ENCODE measurements at places on chromosomes 11 and 22. TPM values are rescaled to one million over a fixed set of nuclear protein-coding genes. Genes with fewer than 3 reads are reported as not detected.

RIC3 gene
- 13.7 TPM for total RNA-seq

EFEMP2 gene
- 71.7 TPM for total RNA-seq

DNA sequence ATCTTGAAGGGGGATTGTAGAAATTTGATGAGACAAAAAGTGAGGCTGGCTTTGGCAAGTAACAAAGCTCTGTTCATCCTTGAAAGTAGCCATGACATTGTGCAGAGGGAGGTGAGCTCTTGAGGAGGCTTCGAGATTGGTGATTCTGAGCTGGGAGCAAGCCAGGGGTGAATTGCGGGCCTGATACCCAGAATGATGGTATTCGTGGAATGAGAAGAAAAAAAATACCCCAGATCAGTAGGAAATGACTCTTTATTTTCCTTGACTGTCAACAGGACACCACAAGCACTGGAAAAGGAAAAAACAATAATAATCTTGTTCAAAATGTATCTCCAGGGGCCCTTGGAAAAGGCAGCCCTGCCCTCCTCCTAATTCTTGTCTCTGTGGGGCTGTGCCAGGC is 62.7 kb downstream of the TSPAN18 start:
- no peak for DNase-seq
- no peaks in the 10 kb centered on the region for H3K27me3 ChIP-seq
- H3K36me3 ChIP-seq = no peaks in the 10 kb centered on the region
- no peak overlapping the region for H3K27ac ChIP-seq

DNA sequence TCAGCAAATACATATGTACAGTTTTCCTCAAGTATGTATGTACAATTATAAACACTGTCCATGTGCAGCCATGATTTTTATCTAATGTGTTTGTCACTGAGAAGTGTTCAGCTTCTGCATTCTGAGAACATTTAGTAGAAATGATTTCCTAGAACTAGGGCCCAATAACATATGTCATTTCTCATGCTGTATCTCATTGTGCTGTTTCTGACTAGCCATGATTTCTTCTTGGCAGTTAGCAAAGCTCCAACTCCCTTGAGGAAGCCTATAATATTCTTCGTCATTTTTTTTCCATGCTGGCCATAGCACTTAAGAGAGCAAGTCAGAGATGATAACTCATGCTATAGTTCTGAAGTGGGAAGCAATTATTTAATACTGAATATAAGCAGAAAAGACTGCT is 187.8 kb downstream of the DDX10 start:
- H3K36me3 ChIP-seq = no peaks in the 10 kb centered on the region
- no peaks in the 10 kb centered on the region for H3K4me1 ChIP-seq
- H3K27me3 ChIP-seq = no peaks in the 10 kb centered on the region
- DNase-seq = no peak

DNA sequence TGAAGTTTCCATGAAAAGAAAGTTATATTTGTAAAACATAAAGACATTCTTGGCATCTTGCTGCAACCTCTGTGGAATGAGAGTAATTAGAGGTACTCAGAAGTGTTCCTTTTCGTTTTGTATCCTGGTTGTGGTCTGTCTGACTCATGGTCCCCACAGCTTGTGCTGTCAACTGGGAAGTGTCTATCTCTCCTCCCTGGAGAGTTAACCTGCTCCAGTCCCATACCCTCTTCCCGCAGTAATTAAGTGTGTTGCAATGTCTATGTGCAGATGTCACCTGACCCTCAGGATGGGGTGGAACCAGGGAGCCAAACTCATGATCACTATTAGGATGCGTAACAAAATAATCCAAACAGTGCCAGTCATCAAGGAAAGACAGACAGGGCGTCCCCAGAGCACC is 23.0 kb upstream of the ZDHHC13 start:
- H3K4me1 ChIP-seq = no peaks in the 10 kb centered on the region
- H3K4me3 ChIP-seq = no peak overlapping the region
- H3K36me3 ChIP-seq = no peaks in the 10 kb centered on the region
- no peak for DNase-seq
- no peak overlapping the region for H3K27ac ChIP-seq

GRCh38 chr11:70324376-70325115 is 54.1 kb downstream of the PPFIA1 start:
- H3K4me1 ChIP-seq = peaks cover 17% of the 10 kb centered on the region
- peaks cover 17% of the 10 kb centered on the region for H3K36me3 ChIP-seq
- H3K4me3 ChIP-seq = no peak overlapping the region
- H3K27me3 ChIP-seq = no peaks in the 10 kb centered on the region

- no peaks in the 10 kb centered on the region for H3K36me3 ChIP-seq
- no peak for DNase-seq
- no peaks in the 10 kb centered on the region for H3K4me1 ChIP-seq
- no peak overlapping the region for H3K4me3 ChIP-seq
- H3K27me3 ChIP-seq = no peaks in the 10 kb centered on the region
Measured at GRCh38 chr22:22520667-22521602, 865 bp upstream of the ZNF280A start.

DNA sequence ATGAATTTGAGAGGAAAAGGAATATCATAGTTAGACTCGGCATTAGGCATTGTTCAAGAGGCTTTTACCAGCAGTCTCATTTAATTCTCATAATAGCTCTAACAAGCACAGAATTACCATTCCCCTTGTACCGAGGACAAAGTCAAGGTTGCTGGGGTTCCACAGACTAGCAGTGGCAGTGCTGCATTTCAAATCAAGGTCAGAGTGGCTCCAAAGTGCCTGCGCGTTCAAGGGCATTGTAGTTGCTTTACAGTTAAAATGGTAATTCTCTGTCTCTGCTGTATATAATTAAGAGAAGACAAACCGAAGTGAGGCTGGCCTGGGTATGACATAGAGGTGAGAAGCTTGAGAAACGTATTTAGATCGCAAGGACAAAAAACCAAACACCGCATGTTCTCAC is 40.4 kb upstream of the TP53AIP1 start:
- no peaks in the 10 kb centered on the region for H3K27me3 ChIP-seq
- peaks cover 16% of the 10 kb centered on the region for H3K36me3 ChIP-seq
- H3K27ac ChIP-seq = no peak overlapping the region
- no peak for DNase-seq
- no peak overlapping the region for H3K4me3 ChIP-seq

- H3K4me1 ChIP-seq = no peaks in the 10 kb centered on the region
- no peaks in the 10 kb centered on the region for H3K36me3 ChIP-seq
- no peaks in the 10 kb centered on the region for H3K27me3 ChIP-seq
- no peak for DNase-seq
Measured at GRCh38 chr11:130486987-130487923, 38.8 kb downstream of the ADAMTS15 start.

Measured in sigmoid colon (tissue), 7 donors.